NCI-H1436 treated with DMSO at 0.1 percent for 48 hours (cell line): ENCODE measurements at places on chromosomes 2 and 18.

DNA sequence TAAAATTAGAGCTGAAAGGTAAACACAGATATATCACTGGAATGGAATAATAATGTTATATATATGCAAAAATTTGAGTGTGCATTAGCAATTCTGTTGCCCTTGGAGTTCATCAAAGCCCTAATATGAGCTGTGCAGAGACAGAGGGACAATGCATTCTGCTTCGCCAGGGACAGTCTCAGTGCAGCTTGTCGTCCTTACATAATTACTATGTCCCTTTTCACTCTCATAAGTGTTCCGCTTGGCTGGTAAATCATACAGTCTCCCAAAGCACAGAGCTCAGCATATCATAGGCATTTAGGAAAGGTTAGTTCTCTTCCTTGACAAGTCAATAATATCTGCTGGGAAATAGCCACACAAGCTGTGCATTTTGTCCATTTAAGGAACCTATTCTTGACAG is 30.7 kb downstream of the MAPK4 start:
- DNase-seq, result peak; percentile 43

- DNase-seq, result no peak
Measured at GRCh38 chr18:58859907-58860306, 4.8 kb upstream of the ZNF532 start.

DNA sequence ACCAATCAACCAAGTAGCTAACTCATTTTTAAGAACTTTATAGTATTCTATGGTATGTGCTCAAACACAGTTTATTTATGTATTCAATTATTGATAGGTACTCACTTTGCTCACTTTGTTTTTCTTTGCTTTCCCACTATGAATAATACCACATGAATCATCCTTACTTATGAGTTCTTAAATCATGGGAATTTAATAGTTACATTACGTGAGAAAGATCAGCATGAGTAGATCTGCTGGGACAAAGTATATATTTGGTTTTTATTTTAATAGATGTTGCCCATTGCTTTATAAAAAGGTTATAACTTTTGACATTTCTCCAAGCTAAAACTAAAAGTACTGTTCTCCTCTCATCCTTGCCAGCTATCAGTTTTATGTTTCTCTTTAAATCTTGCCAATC is 390.7 kb downstream of the LRATD1 start:
- no peak for DNase-seq

DNA sequence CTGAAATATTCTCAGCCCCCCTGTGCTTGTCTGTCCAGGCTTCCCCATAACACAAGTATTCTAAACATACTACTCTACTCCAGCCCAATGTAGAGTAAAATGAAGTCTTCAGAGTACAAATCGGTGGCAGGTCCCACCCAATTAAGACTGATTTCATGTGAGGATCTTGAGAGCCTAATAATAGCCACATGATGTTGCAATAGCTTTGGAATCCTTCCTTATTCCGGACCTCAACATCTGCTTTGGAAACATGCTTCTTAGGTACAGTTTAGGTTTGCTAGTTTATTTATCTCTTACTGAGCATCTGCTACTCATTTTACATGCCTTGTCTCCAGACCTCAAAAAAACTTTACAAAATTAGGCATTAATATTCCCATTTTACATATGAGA is 207.3 kb upstream of the RAB6C start:
- DNase-seq, result no peak

DNA sequence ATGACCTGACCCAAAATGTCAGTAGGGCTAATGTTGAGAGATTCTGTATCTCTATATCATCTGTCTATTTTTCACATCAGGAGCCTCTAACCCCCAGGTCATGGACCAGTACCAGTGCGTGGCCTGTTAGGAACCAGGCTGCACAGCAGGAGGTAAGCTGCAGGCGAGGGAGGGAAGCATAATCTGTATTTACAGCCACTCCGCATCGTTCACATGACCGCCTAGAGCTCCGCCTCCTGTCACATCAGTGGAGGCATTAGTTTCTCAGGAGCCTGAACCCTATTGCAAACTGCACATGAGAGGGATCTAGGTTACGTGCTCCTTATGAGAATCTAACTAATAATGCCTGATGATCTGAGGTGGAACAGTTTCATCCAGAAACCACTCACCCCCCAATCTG is 180.6 kb downstream of the RDH14 start:
- no peak for DNase-seq

DNA sequence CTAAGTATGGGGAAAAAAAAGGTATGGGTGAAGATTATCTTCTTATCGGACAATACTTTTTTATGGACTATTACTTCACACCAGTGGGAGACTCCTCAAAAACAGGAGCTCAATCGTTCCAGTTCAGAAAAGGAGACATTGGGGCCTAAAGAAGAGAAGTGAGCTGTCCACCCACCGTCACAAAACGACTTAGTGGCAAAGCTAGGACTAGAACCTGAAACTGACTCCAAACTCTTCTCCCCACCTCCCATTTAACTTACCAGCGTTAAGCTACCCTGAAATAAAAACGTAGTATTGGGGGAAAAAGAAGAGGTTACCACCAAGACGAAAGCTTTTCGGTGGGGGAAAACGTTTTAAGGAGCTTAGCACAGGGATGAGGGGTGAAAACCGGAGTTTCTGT is 503 bp downstream of the GTF3C3 start:
- DNase-seq, result no peak

- peak; percentile 71 for DNase-seq
Measured at GRCh38 chr2:8525582-8526402, 156.1 kb upstream of the ID2 start.

DNA sequence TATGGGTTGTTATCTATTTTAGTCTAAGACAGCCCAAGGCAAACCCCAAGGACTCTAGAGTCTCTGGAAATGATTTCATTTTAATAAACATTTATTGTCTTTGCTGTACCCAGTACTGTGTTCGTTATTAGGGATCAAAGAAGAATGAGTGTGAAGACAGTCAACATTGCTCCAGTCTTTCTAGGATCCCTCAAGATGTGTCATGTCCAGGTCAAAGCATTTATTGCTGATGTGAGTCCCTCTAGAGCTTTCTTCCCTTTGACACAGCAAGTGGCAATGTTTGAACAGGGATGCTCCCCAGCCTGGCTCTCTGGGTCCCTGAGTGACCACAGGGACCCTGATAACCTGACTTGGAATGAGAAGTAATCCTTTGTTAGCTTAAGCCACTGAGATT is 123.1 kb upstream of the STK17B start:
- DNase-seq, result no peak

DNA sequence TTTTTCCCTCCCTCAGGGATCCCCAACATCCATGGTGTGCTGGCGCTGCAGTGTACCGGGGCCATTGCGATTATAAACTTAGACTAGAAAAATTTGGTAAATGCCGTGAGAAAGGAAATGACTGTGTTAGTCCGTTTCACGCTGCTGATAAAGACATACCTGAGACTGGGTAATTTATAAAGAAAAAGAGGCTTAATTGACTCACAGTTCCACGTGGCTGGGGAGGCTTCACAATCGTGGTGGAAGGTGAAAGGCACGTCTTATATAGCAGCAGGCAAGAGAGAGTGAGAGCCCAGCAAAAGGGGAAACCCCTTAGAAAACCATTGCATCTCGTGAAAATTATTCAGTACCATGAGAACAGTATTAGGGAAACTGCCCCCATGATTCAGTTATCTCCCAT is 44.3 kb downstream of the NTSR2 start:
- no peak for DNase-seq

DNA sequence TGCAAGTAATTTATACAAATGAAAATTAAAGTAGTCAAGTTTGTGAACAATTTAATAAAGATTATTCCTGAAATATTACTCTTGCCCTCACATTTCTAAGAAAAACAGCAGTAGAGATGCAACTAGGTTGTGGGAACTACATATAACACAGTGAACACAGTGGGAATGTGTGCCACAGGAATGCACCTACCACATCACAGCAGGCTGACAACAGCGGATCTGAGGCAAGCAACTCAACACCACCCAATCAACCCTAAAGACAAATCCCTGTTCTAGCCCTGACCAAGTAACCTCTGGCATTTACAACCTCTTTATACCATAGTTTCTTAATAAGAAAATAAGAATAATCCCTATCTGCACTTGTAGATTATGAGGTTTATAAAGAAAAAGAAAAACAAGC is 23.4 kb downstream of the MBOAT2 start:
- no peak for DNase-seq

DNA sequence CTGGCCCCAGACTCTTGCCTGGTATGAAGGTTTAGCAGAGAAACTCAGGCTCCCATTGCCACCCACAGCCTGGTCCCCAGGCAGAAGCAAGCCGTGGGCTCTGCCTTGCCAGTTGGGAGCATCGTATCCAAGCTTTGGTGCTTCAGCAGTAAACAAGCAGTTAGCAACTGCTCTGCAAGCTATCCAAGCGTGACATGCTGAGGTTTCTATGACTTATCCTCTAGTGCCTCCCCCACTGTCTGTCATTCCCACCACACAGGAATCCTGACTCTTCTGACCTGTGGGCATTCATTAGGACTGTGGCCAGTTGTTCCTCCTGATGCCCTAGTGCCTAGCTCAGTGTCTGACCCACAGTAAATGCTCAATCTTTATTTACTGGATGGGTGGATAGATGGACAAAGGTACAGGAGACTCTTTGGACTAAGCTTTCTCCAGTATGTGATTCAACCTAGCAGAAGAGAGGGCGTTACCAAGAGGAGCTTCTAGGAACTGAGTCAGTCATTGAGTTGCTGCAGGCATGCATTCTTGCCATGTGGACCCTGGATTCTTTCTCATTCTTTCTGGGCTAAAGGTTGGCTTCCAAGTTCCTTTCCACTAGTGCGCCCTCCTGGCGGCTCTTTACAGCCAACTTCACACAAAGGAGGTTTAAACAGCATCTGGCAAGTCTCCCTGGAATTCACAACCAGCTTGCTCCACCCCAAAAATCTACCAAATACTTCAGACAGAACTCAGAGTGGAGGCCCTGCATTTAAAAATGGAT is 40.6 kb upstream of the MRPL19 start:
- no peak for DNase-seq

- no peak for DNase-seq
Measured at GRCh38 chr2:84116143-84116542, 342.9 kb downstream of the SUCLG1 start.

DNA sequence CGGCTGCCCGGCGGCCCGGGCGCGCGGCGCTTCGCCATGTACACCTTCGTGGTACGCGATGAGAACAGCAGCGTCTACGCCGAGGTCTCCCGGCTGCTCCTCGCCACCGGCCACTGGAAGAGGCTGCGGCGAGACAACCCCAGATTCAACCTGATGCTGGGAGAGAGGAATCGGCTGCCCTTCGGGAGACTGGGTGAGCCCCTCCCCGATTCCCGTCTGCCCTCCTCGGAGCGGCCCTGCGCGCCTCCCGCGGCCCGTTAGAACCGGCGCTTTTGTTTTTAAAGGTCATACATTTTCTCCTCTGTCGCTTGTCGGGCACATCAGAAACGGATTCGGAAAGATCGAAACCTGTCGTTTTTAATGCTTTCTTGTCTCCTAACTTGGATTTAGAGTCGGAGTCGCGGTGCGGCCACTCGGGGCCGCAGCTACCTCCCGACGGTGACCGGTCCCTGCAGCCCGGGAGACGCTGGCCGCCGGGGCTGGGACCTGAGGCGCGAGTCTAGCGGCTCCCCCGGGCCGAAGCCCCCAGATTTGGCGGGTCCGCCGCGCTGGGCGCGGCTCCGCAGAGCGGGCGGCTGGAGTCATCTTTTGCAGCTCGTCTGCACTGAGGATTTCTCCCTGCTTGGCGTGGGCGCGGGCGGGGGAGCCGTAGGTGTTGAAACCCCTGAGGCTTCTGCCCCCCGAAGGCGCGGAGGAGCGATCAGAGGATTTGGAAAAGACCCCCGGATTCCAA is 519 bp downstream of the TTL start:
- no peak for DNase-seq

GRCh38 chr2:161005170-161005569 is 155.1 kb upstream of the TANK start:
- DNase-seq, result no peak

- DNase-seq, result no peak
Measured at GRCh38 chr2:205637779-205638503, 44.4 kb upstream of the NRP2 start.

- no peak for DNase-seq
Measured at GRCh38 chr18:32867330-32867729, 94.5 kb upstream of the KLHL14 start.

- DNase-seq, result no peak
Measured at GRCh38 chr18:63237881-63238692, 81.5 kb downstream of the BCL2 start.

- no peak for DNase-seq
Measured at GRCh38 chr2:8239531-8240088, 442.2 kb upstream of the ID2 start.

- no peak for DNase-seq
Measured at GRCh38 chr2:53493210-53493609, 274.4 kb upstream of the CHAC2 start.

DNA sequence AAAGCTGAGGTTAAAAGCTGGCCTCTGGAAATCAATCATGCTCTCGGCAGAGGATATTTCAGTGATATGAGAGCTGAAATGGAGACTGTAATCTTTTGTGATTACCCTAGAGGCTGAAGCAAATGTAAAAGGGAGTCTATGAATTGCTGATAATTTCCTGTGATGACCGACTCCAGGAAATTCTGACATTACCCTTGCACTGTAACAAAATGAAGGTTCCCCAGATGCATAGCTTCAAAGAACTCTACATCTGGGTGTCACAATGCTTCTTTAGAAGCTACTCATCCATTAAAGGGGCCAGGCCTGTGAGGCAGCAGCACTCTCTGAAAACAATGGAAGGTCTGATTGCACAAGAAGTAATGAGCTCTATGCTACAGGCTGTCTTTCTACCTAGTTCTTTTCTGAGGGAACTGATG is 268.2 kb upstream of the SESTD1 start:
- peak; percentile 71 for DNase-seq

DNA sequence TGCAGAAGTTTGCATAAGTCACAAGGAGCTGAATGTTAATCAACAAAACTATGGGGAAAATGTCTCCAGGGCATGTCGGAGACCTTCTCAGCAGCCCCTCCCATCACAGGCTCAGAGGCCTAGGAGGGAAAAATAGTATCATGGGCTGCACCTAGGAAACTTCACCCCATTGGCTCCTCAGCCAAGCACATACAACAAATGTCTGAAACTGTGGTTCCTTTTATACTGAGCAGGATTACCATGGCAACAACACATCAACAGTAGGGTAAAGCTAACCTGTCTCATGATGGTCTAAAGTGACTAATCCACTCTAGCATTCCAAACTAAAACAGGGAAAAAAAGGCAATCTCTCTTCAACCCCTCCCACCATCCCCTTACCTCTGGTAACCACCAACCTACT is 3.2 kb upstream of the NEMP2 start:
- DNase-seq, result no peak

DNA sequence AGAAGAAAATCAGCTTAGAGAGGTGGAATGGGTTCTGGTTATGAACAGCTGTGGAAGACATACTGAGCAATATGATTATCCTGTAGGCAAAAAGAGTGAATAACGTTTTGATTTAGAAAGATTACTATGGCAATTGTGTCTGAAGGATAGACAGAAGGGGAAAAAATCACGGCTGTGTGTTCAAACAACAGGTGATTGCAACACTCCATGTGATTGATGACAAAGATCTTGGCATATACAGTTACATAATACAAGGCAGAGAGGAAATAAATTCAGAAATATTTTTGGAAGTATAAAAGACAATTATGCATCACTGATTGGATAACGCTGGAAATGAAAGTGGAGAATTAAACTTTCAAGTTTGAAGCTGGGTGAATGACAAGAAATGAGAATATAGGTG is 58.5 kb upstream of the KCNJ3 start:
- no peak for DNase-seq
